Kidney capillary endothelial cell (primary cell): ENCODE measurements at places on chromosomes 6 and 20.

DNA sequence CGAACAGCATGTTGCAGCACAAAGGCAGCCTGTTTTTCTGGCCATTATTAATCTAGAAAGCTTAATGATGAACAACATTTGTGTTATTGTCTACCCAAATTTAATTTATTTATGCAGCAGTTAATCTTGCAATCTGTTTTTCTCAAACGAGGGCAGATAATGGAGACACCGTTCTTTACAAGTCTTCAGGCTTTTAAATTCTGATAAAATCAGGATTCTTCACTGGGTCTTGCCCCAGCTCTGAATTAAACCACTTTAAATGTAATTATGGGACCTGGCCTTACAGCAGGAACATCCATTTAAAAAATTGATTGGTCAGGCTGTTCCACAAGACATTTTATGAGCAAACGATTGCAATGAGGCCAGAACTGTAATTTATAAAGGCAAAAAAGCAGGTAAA lies 26.5 kb upstream of the INSM1 start:
- no peak for DNase-seq

GRCh38 chr6:11672669-11673068 lies 105.9 kb downstream of the ADTRP start:
- DNase-seq: no peak

- DNase-seq: no peak
These were observed 42.8 kb upstream of the LOC128125822 start for GRCh38 chr6:63529498-63529897.

DNA sequence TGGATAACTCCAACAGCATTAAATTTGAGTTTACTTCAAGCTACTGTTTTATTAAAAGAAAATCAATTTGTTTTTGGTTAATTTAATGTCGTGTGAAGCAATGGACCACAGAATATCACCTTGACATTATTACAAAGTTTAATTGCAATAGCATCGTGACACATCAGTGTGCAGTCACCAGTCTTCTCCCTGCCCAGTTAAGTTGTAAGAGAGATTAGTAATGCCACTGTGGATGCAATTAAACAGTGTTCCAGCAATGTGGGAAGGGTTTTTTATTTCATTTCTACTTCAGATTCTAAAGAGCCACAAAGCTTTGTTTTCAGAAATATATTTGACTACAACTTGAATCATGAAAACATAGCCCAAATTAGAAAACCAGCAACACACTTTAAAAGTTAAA lies 128.7 kb downstream of the SYNE1 start:
- DNase-seq: no peak

- DNase-seq: peak; percentile 42
These were observed 301.1 kb downstream of the FOXC1 start for GRCh38 chr6:1910621-1911407.

GRCh38 chr6:82227770-82228169 lies 19.8 kb downstream of the IBTK start:
- peak; percentile 26 for DNase-seq

GRCh38 chr6:16122197-16122596 lies 6.7 kb upstream of the MYLIP start:
- DNase-seq: no peak

DNA sequence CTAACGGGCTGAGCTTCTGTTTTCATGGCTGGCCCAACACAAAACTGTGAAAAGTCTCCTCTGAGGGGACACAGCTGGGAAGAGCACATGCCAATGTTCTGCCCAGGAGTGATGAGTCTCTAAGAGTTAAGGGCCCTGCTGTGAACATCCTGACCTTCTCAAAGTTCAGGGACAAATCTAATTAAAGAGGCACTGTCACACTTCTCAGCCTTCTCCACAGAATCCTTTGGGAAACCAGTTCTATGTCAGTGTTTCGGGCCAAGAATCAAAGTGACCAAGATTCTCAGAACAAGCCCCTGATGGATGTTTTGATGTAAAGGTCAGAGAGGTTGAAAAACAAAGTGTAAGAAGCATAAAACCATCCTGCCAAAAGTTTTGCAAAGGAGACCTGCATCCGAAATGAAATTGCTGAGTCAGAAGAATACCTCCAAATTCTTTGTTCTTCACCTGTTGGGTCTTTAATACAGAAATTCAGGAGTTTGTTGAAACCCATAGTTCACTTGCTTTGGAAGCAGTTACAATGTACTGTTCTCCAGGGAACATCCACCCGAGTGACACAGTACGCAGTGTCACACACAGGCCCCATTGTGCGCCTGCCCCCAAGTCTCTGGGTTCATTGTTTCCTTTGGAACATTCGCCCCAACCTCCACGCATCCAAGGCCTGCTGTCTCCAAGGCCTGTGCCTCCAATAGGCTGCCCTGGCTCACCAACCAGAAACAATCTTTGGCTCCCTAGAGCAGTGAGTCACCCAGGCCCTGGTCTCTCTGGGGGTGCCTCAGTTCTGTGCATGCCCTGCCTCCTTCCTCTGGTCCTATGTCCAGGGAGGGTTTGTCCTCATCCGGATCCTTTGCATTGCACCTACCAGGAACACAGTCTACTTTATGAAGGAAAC lies 65.5 kb upstream of the QKI start:
- DNase-seq: no peak

DNA sequence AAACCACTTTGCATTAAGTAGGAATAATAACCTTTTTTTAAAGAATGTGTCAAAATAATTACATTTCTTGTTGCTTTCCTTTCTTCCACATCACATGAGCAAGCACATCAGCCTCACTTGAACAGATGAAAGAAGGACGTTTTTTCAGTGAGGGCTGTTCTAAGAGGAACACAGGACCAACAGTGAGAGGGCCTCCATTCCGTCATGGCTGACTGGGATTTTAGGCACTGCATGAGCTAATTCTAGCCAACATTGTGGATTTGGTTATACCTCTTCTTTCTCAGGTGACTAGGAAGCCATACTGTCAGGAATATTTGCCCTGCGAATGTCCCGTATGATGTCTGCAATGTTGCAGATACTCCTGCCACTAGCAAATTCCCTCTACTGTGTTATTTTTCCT lies 87.6 kb downstream of the LINC00237 start:
- DNase-seq: no peak

- DNase-seq: no peak
These were observed 38.5 kb downstream of the HTR1B start for GRCh38 chr6:77424761-77425160.

GRCh38 chr20:58019027-58019849 lies 209.2 kb downstream of the ANKRD60 start:
- peak; percentile 55 for DNase-seq

DNA sequence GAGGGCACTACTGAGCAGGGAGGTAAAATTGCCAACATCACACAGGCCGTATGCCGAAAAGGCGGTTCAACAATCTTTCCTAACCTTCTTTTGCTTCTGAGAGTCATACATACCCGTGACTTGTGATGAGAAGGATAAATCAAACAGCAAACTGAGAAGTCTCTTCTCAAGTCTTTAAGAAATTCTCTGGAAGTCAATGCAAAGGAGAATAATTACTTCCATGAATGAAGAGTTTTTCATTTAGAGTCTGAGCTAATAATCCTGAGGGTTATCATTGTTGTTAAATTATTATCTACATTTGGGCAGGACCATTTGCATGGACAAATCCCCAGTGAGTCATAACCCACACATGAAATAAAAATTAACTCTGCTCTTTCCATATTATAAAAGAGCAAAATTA lies 22.4 kb upstream of the ILRUN start:
- DNase-seq: no peak

GRCh38 chr20:25733903-25734302 lies 37.2 kb upstream of the ZNF337 start:
- no peak for DNase-seq

DNA sequence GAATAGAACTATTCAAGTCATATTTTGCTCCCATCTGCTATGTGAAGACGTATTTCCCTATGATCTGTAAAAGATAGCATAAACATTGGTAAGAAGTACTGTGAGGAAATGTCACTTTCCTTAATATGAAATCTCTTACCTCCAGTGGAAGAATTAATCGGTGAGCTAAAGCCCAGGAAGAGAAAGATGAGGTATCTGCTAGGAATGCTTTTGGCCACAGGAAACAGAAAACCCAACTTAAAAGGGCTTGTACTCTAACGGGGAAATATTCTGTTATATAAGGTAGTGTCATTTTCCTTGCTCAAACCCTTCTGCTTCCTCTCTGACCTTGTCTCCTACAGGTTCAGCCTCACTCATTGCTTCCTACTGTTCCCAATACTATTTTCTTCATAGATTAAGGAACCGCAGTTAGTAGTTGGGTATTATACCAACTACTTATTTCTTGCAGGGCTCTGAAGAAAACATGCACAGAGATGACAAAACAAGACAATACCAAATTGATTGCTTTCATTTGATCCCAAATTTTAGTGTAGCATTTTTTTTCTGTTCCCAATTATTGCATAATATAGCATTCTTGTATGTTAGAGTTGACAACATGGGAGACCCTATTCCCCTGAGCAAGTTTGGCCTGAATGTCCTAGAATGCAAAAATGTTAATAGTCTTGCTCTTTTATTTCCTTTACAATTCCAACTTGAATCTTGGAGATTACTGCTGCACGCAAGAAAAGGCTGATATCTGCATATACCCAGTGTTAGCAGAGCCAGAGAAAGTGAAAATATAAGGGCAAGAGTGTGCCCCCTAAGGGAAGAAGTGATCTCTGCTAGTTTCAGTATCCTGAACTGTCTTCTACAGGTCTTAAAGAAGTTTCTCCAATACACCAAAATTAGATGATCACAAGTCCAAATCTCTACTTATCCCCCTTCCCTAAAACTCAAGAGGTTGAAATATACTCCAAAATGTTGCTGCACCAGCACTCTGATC lies 65.3 kb downstream of the AFG1L start:
- DNase-seq: no peak

DNA sequence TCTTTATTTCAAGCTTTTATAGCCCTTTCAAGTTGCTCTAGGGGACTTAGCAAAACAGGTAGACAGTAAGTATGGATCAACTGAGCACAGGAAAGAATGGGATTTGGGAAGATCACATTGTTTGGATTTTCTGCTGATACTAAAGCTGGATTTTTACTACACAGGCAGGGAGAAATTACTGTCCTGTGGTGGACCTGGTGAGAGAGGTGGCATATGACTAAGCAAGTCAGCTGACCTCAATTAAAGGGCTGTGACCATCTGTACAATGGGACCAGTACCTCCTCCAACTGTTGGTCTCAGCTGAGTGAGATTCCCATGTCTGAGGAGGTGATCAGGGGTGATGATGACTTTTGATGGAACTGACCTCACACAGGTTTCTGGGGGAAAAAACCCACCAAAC lies 28.0 kb downstream of the RREB1 start:
- DNase-seq: no peak

DNA sequence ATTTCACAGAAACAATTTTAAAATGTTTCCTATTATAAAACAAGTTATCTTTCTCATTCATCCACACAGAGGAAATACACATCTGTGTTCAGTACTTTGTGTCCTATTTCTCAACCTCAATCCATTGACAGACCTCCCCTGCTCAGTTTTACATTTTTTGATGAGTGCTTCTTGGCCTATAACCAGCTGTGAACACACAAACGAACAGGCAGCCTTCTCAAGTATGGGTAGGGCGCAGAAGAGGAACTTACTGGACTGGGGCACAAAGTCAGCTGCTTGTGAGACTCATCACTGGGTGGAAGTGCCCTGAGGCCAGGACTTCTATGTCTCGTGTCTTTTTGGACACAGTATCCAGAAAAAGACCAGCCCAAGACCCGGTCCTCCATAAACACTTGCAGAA lies 2.8 kb downstream of the RPS6KA2 start:
- DNase-seq: no peak

- DNase-seq: peak; percentile 44
These were observed 48.9 kb downstream of the ANKRD60 start for GRCh38 chr20:58179432-58180099.

GRCh38 chr6:108562503-108562993 lies 1.8 kb downstream of the FOXO3 start:
- DNase-seq: no peak

- no peak for DNase-seq
These were observed 249.8 kb downstream of the SAMD5 start for GRCh38 chr6:147758303-147758702.
